NCI-H2029 (cell line): ENCODE measurements at places on chromosomes 3 and 15.

DNA sequence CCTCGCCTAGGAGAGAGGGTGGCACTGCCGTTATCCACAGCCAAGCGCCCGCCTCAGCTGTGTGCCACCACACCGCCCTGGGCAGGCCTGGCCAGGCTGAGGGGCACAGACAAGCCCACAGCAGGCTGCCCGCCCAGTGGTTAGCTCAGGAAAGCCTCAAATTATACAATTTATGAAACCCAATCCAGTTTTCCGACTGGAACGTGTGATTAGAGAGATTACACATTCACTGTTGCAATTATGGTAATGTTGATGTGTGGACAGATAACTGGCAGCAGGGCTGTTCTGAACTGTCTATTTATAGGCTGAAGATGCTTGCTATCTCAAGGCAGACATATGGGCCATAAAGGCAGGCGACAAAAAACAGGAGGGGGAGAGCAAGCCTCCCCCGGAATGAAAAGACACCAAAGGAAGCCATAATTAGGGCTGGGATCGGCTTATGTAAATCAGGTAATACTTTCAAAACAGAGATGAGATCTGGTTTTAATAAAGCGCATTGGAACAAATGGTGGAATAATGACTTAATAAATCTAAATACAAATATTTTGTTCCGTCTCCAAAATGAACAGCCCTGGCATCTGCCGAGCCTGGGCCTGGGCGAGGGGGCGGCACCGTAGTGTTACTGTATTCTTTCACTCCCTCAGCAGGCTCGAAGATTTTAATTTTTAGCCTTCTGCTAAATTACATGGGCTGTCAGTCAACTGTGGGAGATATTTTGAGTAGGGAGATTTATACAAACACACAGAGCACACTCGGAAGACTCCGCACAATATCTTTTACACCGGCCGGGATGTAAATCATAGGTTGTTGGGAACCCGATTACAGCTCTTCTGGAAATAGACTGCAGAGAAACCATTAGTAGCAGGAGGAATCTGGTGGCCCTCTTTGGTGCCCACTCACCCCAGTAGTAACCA, 103.1 kb upstream of the TLE3 start:
- no peak for DNase-seq

GRCh38 chr3:4672725-4673275, 179.7 kb downstream of the ITPR1 start:
- DNase-seq, result no peak

DNA sequence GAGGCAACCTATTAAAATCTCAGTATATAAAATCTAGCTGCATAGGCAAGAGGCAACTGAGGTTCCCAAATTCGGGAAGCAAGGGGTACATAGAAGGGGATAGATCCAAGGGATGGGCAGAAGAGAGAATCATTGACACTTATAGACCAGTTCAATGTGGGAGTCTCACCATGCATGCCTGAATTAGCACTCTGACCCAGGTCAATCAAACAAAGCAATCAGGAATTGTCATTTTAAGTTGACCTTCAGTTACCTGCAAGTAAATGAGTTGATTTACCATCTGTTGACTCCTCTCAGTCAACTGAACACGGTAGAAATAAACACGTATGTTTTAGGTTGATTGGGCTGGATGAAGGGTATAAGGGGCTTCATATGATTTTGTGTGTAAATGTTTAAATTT, 33.4 kb upstream of the PIAS1 start:
- DNase-seq, result no peak

- DNase-seq, result no peak
Observed at GRCh38 chr15:31467361-31467760, 140.7 kb downstream of the KLF13 start.
